ENCODE measurements at places on chromosomes 4 and X.

DNA sequence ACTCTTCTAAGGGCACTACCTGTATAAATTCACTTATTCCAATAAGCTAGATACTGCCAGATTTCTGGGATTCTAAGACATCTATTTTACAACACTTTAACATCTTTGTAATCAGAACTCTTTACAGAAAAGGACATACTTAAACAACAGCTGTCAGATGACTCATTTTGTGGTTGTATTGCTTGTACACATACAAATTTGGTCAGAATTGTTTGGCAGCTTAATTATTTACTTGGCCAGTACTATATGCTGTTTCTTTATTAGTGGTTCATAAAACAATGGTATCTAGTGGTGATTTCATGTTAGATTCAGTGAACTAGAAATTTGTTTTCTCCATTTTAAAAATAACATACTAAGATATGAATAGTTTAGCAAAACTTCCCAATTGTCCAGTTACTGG is 27.2 kb downstream of the PALLD start:
- no peak for DNase-seq

DNA sequence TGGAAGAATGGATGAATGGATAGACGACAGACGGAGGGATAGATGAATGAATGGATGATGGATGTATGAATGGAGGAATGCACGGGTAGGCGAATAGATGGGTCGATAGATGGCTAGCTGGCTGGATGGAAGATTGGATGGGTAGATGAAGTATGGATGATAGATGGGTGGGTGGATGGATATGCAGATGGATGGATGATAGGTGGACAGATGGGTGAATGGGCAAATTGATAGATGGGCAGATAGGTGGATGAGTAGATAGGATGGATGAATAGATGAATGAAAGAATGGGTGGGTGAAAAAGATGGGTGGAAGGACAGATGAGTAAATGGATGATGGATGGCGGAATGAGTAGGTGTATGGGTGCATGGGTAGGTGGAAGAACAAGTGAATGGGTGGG is 57.3 kb downstream of the EVC2 start:
- no peak for DNase-seq

- DNase-seq = no peak
These were observed 25.8 kb downstream of the USP9X start for GRCh38 chrX:41110801-41111625.

DNA sequence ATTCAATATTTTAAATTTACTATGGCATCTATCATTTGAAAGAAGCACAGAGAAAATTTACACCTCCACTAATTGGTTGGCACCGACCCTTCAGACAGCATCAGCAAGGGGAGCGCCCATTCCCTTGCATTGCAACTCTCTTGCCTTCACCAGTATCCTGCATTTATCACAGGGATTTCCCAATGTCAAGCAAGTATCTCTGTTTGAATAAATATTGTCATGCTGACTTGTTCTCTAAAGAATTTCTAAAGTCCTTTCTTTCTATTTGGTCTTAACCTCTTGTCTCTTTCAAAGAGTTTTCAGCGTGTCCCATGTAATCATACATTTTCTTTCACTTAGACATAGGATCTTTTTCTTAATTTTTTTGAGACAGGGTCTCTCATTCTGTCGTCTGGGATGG is 10.4 kb downstream of the DCTD start:
- no peak for DNase-seq

DNA sequence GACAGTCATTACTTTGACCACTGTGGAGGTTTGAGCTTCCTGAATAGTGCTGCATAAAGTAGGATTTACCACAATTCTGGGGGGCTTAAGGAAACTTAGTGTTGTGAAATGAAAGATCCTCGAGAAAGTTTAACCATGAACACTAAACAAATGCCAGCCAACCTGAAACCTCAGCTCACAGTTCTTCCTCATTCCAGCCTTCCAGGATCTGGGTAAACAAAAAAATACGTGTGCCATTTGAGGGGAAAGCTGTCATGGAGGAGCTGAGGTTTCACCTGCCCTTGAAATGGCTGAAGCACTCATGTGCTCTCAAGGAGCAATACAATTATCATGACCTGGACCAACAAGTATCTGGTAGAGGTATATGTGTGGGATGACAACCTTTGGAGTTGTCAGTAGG is 142.7 kb downstream of the NPNT start:
- no peak for DNase-seq

All from NCI-H2081 treated with DMSO at 0.1 percent for 48 hours (cell line).